ENCODE measurements at places on chromosomes 12 and 14. TPM values are rescaled to one million over a fixed set of nuclear protein-coding genes. Genes with fewer than 3 reads are reported as not detected.

Gene TSHR
- not detected for total RNA-seq

Gene SMIM41
- total RNA-seq: not detected

DNA sequence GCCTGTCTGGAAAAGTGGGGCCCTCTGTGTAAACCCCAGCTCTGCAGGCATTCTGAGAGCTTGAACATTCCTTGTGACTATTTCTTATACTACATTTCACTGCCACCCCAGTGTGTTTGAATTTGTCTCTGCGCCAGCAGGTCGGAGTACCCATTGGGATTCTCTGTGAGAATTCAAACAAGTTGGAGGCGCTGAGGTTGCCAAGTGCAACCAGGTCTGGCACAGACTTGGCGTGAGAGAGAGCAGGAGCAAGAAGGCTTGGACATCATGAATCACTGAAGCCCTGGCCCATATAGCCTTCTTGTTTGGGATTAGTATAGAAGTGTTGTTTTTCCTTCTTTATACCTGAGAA, 33.0 kb upstream of the ATP2A2 start:
- no peak for DNase-seq
- H3K27me3 ChIP-seq: no peaks in the 10 kb centered on the region
- H3K4me1 ChIP-seq: 0 out of 2 replicates have a peak, but pooled peaks cover under 1% of the 10 kb centered on the region
- H3K36me3 ChIP-seq: no peaks in the 10 kb centered on the region
- no peak overlapping the region for H3K4me3 ChIP-seq

GRCh38 chr14:60311417-60311816, 62.4 kb downstream of the PPM1A start:
- no peaks in the 10 kb centered on the region for H3K36me3 ChIP-seq
- peak; percentile 23 for DNase-seq
- no peak overlapping the region for H3K4me3 ChIP-seq
- no peaks in the 10 kb centered on the region for H3K27me3 ChIP-seq

- peak; percentile 69 for DNase-seq
- no peaks in the 10 kb centered on the region for H3K27me3 ChIP-seq
- peak overlapping the region; percentile 39 for H3K27ac ChIP-seq
- H3K4me1 ChIP-seq: peaks cover 14% of the 10 kb centered on the region
These were observed 674 bp downstream of the NIN start for GRCh38 chr14:50830044-50830931.
